ENCODE measurements at places on chromosomes 13 and 19.

- no peak for DNase-seq
Measured at GRCh38 chr13:66530158-66530557, 700.0 kb downstream of the PCDH9 start.

DNA sequence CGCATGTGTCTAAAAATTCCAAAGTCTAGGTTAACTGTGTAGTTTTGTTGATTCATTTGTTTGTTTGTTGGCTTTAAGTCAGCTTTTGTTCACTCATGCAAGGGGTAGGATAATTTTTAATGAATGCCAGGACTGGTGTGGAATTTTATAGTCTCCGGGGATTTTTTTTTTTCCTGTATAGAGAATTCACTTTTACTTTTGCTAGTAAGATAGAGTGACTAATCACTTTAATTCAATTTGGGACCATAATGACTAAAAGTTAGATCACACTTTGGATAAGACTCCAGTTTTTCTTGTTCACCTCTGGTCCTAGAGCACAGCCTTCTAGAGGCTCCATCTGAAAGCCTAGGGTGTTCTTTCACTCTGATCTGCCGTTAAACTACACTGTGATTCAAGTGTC is 1690.0 kb downstream of the PCDH9 start:
- DNase-seq, result no peak

- no peak for DNase-seq
Measured at GRCh38 chr13:113765564-113765910, 6.5 kb downstream of the TMEM255B start.

DNA sequence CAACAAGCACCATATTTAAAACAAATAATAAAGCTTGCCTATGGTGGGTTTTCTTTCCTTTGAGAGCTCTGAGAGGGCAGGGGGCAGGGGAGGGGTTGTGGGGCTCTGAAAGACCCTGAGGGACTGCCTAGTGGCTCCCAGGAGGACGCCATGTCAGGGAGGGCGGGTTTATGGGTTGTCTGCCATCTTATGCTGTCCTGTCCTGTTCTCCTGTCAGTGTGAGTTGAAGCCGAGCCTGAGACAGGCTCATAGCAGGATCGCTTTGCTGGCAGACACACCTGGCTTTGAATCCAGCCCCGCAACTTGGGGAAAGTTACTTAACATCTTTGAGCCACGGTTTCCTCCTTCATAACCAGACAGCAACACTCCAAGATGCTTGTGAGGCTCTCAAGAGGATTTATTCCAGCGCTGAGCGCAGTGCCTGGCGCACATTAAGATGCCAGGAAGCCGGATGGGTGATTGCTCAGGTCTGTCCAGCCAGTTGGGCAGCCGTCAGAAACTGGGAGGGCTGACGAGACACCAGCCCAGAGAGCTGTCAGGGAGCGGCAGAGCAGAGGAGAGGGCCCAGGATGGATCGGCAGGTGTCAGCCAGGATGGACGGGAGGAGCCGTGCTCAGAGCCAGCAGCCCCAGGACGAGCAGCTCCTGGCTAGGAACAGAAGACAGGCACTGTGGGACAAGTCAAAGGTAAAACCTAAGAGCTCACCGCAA is 36.8 kb upstream of the C1QTNF9 start:
- no peak for DNase-seq

DNA sequence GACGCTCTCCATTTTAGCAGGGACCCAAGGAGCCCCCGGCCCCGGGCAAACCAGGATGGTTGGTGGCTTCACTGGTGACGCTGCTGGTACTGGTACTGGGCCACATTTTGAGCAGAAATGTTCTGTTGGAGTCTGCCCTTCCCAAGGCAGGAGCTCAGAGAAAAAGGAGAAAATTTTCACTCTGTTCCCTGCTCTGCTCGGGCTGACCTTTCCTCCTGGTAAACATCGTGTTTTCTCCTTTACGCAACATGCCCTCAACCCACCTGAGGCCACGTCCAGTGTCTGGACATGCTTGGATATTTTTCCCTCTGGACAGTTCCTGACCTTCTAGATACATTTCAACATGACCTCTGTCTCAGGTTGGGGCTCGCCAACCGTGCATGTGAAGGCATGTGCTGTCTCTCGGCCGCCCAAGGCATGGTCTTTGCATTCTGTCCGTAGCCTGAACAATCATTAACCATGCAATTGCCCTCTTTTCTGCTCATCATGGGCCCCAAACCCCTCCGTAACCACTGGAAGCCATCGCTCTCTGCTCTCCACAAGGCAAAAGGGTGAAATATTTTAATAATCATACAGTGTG is 115.2 kb upstream of the PEG3 start:
- no peak for DNase-seq

All from stimulated activated CD8-positive, alpha-beta memory T cell treated with anti-CD3 and anti-CD28 coated beads, Interleukin-7, amount 100 ng/mL, for 48 hours (primary cell).